CD4-positive, alpha-beta T cell treated with Interleukin-6 at 100 ng/mL for 8 hours (primary cell): ENCODE measurements at places on chromosomes 7 and 10.
A peak's percentile ranks its signal among the peaks of the same experiment; 100 is the strongest.

- no peak for DNase-seq
Measured at GRCh38 chr10:95254629-95255028, 36.2 kb downstream of the PDLIM1 start.

GRCh38 chr10:98041352-98042043 lies 11.1 kb upstream of the CRTAC1 start:
- no peak for DNase-seq

DNA sequence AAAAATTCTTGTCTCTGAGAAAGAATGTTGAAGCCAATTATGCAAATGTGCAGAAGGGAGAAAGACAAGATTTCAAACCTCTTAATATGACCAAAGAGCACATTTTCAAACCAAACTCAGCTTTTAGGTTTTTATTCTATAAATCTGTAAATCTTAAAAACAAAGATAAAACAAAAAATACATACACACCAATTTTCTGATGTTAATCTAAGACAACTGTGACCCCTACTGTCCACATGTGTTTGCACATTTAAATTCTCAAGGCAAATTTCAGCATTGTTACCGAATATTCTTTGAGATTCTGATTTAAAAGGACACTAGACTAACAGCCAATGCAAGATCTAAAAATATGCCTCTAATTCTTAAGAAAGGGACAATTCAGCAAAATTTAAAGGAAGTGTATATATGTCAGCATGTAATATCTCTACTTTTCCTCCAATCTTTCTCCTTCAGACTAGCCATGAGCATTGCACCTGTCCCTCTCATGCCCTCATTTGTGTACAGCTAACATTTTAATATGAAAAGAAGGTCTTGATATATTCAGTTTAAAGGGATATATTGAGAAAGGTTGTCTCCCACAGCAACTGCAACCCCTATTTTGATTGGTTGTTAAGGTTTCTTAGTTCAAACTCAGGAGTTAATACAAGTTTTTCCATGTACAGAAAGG lies 417.9 kb downstream of the IPMK start:
- DNase-seq = no peak

DNA sequence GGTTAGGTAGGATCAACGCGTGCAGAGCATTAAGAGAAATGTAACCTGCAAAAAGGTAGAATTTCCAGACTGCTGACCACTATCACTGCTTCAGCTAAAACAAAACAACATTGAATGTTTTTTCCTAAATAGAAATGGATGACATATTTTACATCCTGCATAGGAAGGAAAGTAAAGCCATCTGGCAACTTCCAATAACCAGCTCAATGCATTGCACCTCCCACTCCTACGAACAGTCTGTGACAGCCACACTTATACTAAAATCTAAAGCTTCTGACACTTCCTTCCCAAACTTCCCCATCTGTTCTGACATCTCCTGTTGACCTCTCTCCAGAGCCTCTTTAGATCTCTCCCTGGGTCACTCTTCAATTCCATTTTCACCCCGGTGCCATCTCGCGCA lies 47.1 kb downstream of the NRCAM start:
- no peak for DNase-seq

DNA sequence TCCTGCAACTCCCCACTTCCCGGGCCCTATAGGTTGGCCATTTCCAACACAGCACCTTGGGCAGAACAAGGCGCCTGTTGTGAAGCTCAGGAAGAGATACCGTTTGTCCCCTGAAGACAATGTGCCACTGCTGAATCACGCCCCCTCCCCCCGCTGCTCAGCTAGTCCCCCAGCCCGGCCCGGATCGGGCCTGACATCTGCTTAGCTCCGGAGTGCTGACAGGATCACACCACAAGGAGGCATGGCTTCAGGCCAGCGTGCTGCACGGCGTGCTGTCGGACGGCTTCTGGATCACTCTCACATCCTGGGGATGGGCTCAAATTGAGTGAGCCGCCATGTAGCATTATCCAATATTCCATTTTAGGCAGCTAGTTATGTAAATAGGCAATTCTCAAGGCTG lies 62.1 kb upstream of the EFCAB10 start:
- no peak for DNase-seq

DNA sequence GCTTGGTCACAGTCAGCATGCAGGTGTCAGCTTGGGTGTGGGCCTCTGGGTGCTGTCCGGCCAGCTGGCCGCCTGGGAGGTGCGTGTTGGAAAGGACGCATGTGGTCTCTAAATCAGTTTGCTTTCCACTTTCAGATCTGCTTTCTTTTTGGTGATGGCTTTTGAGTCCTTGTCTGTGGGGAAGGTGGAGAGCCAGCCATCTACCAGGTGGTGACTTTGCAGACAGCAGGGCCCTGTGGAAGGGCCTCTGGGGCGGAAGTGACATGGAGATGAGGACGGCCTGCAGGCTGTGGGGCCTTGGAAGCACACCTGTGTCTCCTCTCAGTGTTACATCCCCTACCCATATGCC lies 59.4 kb downstream of the WDR37 start:
- no peak for DNase-seq

- DNase-seq = peak; percentile 61
Measured at GRCh38 chr10:88270871-88271713, 312.0 kb downstream of the RNLS start.

DNA sequence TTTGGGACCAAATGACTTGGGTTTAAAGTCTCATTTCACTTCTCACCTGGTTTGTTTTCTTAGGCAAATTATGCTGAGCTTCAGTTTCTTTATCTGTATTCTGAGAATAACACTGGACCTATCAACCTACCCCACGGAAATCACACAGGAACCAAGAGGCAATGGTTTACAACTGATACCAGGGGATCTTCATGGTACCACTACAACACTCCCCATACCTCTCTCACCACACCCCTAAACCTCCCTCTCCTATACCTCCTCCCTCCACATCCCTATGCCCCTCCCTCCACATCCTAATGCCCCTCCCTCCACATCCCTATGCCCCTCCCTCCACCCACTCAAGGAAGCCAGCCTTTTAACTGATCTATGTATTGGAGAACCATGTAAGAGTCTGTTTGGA lies 9.9 kb downstream of the FAM204A start:
- no peak for DNase-seq

GRCh38 chr10:11208908-11209829 lies 191.5 kb downstream of the CELF2 start:
- DNase-seq = no peak

- DNase-seq = no peak
Measured at GRCh38 chr7:41694495-41694894, 8.4 kb downstream of the INHBA start.

DNA sequence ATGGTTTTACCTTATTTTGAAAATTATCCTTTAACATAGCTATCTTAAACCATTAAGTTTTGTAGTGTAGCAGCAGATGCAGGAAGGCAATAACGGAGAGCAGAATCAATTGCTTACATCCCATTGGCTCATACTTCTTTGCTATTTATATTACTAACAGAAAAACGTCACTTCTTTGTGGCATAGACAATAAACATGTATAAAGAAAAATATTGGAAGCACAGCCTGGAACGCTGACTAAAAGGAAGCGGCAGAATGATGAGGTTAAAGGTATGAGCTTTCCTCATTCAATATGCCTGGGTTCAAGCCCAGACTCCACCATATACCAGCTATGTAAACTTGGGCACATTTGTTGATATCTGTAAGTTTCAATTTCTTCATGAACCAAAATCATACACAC lies 24.0 kb upstream of the BMPER start:
- DNase-seq = no peak

DNA sequence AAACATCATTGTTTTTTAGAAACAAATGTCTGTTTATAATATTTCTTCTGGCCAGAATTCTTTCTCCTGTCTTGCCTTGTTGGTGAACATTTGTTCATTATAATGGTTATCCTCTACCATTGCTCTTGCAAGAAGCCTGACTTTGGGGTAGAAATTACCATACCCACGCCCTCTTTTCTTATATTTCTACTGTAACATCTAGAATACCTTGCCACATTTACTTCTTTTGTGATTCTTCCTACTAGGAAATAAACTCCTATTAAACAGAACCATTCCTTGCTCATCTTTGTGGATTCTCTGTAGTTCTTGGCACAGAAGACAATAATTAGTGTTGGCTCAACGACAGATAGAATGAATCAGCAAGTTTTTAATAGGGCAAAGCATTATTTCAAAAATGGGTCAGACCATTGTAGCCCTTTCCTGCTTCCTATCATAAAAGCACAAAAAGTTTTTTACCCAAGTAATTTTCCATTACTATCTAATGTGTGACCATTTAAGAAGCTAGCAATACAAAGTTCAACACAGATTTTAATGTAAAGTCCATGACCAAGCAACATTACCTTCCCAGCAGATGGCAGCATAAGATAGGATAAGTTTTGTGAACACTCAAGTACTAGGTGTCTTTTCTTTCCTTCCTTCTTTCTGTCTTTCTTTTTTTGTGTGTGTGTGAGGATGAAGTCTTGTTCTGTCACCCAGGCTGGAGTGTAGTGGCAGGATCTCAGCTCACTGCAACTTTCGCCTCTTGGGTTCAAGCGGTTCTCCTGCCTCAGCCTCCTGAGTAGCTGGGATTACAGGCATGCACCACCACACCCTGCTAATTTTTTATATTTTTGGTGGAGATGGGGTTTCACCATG lies 270.4 kb downstream of the HGF start:
- DNase-seq = no peak

GRCh38 chr10:69562731-69563254 lies 10.4 kb downstream of the NEUROG3 start:
- no peak for DNase-seq

DNA sequence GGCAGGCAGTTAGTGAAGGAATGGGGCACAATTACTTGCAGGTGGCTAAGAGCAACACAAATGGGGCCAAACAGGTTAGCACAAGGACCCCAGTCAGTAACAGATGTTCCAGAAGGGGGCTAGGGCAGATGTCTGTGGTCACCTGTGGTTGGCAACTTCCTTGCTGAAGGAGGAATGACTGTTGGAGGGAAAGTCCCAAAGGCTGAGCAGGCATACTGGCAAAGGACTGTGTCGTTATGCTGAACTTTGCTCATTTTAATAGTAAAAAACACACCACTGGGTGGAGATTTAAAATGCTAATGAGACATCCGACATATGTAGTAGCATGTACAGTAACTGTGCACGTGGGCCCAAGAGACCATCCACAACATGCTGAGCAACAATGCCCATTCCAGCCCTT lies 511.6 kb downstream of the CALN1 start:
- no peak for DNase-seq

DNA sequence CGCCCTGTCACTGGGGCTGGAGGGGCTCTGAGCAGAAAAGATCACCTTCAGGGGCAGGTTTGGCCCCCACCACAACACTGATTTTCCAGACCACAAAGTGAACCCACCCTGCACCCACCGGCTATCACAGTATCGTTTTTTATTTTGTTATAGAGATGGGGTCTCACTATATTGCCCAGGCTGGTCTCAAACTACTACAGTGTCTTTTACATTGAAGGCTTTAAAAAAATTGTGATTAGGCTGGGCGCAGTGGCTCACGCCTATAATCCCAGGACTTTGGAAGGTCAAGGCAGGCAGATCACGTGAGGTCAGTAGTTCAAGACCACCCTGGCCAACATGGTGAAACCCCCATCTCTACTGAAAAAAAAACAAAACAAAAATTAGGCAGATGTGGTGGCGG lies 125.1 kb downstream of the COL26A1 start:
- no peak for DNase-seq

- no peak for DNase-seq
Measured at GRCh38 chr10:132066186-132066585, 440 bp downstream of the JAKMIP3 start.

- DNase-seq = no peak
Measured at GRCh38 chr10:94260455-94260854, 102.3 kb downstream of the NOC3L start.

- no peak for DNase-seq
Measured at GRCh38 chr7:158602905-158603772, 15.5 kb upstream of the PTPRN2 start.

DNA sequence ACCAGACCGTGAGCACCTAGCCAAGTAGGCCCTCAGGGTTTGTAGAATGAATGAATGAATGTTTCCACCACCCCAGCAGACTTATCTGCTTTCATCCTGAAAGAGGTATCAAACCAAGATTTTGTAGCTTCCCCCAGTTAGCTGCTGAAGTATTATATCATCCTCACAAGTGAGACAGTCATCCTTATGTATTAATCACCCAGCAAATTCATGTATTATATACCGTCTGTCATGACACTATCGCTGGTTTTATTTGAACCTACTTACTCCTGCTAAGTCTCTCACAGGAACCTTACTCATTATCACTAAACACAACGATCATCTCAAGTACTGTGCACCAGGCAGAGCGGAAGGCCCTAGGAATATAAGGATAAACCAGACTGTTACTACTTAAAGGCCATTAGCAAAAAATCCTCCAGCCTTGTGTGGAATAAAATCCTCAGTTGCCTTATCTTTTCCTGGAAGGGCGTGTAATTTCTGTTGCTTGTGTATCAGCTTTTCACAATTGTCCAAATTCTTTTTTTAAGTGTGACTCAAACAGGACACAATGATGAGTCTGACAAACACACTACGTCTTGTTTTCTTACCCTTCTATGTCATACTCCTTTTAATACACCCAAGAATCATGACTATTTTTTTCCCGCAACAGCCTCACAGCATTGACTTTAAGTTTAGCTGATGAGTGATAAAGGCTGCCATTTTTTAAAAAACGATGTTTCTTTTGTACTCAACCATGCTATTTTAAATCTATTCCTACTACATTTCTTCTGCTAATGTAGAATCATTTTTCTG lies 176.1 kb upstream of the KLF14 start:
- no peak for DNase-seq

GRCh38 chr10:36717118-36717517 lies 408.3 kb upstream of the ANKRD30A start:
- DNase-seq = no peak

GRCh38 chr7:29884399-29885272 lies 78.3 kb downstream of the WIPF3 start:
- no peak for DNase-seq

GRCh38 chr7:43384616-43385308 lies 198.1 kb upstream of the STK17A start:
- no peak for DNase-seq

- DNase-seq = peak; percentile 28
Measured at GRCh38 chr7:148697256-148698006, 1.3 kb upstream of the CUL1 start.

GRCh38 chr7:83872501-83872900 lies 223.6 kb upstream of the SEMA3E start:
- no peak for DNase-seq

DNA sequence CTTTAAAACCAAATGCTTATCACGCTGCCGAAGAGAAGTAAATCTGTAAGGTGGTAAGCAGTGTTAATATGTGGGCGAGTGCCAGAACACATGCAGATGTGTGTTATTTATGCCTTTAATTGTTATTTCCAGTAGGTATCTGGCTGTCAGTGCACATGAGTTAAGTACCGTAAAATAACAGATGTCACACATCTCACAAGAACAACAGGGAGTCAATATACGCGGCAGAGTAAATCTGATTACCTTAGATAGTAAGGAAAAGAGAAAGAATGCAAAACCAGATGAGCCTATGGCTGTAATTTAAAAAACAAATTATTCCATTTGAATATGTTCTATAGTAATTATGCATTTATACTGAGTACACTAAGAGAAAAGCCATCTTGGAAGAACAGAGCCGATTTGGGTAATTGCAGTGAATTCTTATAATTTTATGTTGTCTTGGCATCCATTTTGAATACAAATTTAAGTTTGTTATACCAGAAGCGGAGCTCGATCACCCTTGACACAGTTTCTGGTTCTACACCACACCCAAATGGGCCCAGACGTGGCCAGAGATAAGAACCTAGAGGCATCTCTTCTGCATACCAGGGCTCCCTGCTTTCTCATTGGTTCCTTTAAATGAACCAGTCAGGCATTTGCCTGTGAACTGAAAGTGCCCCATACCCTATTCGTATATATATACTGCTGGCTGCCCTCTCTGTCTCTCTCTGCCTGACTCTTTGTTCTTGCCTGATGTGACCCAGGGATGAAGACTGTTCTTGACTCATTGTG lies 34.8 kb downstream of the DNAJB9 start:
- DNase-seq = no peak

GRCh38 chr7:131623154-131623553 lies 66.7 kb upstream of the PODXL start:
- DNase-seq = no peak
